Stimulated activated naive CD8-positive, alpha-beta T cell treated with anti-CD3 and anti-CD28 coated beads, Interleukin-15, Interleukin-2, amounts not matched to agents 100 U/mL and 50 U/mL, for 24 hours (primary cell): ENCODE measurements at places on chromosomes 6 and 20.

GRCh38 chr20:33450867-33451266 lies 7.3 kb upstream of the SNTA1 start:
- DNase-seq = no peak

- DNase-seq = no peak
These were observed 59.0 kb upstream of the QKI start for GRCh38 chr6:163355426-163355991.

- DNase-seq = no peak
These were observed 21.2 kb upstream of the BTN1A1 start for GRCh38 chr6:26478985-26479278.

GRCh38 chr20:64067733-64068307 lies 4.8 kb downstream of the TCEA2 start:
- no peak for DNase-seq

DNA sequence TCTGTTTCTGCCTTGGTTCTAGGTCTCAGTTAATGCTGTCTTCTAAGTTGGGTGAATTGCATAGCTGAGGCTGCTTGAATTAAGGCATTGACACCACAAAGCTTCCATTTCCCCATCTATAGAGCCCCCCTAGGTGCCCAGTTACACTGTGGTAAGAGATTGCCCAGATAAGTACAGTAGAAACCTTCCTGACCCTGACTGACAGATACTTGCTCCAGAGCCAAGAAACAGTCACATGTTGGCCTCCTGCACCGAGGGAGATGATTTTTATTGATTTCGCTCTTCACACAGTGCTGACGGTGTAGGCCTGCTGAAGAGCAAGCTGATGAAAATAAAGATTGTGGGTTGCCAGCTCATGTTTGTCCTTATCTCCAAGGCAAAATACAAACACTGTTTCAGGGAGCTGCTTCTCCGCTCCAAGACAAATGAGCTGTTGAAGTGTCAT lies 67.9 kb downstream of the TRMT11 start:
- no peak for DNase-seq

GRCh38 chr20:46206992-46207549 lies 89.0 kb downstream of the CD40 start:
- DNase-seq = no peak

DNA sequence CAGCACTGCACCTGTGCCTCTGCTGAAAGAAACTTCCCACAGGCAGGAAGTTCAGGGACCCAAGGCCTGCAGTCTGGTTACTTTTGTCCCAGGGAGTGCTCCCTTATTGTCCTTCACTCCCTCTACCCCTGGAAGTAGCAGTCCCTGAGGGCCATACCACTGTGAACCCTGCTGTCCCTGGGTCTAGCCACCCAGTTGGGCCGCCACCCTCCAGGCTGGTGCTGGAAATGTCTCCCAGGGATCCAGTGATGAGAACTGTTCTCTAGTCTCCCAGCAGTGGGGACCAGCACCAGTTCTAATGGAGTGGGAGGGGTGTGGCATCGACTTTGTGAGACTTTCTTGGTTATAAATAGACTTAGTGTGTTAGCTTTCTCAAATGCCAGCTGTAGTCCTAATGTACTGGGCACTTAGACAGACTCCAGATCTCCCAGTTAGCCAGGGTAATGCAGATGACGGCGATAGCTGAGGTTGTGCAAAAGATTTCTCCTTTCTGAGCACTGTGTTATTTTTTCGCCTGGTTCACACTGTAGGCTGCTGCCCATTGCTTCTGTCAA lies 462.5 kb downstream of the CDH26 start:
- no peak for DNase-seq

DNA sequence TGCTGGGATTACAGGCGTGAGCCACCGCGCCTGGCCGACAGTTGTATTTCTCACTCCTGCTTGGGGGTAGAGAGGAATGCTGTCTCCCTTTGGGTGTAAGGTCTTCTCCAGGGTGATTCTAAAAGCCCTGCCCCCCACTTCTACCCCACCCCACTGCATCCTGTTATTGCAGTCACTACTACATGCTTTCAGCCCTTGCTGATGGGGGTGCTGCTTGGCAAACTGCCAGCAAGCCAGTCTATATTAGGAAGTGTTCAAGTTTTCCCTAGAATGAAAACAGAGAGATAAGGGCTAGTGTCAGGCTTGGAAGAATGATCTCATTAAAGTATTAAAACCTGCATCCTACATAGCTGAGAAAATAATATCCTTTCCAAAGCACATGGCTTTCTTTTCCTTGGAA lies 31.3 kb downstream of the TTI1 start:
- DNase-seq = no peak

DNA sequence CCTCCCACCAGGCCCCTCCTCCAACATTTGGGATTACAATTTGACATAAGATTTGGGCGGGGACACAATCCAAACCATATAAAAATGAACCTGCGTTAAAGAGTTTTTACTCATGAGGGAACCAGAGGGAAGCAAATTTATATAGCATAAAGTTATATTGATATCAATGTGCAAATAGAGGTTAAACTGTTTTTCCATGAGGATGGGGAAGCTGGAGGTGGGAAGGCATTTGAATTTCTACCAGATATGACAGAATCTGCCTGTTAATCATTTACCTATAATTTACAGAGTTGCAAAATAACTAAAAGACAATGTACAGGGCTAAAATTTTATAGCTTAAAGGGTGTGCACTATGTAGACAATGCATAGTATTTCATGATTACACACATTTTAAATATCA lies 322.0 kb upstream of the FKBP1C start:
- DNase-seq = no peak

GRCh38 chr6:154792761-154793160 lies 59.5 kb downstream of the SCAF8 start:
- no peak for DNase-seq

- DNase-seq = no peak
These were observed 23.6 kb upstream of the PBOV1 start for GRCh38 chr6:138241934-138242333.

GRCh38 chr20:21511850-21512633 lies 1.8 kb downstream of the NKX2-2 start:
- no peak for DNase-seq

- peak; percentile 42 for DNase-seq
These were observed 37.0 kb downstream of the SYTL3 start for GRCh38 chr6:158686791-158687381.

DNA sequence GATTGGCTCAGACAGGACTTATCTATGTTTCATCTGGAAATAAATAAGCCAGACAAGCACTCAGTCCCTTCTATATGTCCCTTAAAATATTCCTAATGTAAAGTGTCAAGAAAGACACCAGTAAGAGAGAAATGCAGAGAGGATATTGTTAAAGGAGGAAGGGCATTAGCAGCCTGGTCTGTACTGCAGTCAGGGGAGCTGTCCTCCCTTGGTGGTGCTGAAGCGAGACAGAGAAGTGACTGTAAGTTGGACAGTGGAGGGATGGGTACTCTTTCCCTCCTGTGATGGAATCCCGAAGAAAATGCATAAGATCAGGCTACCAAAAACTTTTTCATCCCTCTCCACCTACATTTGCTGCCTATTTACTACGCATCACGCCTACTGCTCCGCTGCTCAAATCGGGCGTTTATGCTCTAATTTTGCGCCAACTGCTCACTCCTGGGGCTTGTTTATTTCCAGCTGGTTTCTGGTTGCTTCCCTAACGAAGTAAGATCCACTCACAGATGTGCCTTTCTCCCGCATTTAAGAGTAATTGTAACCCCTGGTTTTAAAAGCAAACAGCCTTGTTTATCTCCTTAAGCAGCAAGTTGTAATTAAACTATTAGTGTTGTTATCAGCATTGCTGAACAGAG lies 35.2 kb downstream of the PHACTR1 start:
- DNase-seq = peak; percentile 57

GRCh38 chr20:61120595-61121515 lies 131.2 kb upstream of the CDH4 start:
- peak; percentile 31 for DNase-seq

DNA sequence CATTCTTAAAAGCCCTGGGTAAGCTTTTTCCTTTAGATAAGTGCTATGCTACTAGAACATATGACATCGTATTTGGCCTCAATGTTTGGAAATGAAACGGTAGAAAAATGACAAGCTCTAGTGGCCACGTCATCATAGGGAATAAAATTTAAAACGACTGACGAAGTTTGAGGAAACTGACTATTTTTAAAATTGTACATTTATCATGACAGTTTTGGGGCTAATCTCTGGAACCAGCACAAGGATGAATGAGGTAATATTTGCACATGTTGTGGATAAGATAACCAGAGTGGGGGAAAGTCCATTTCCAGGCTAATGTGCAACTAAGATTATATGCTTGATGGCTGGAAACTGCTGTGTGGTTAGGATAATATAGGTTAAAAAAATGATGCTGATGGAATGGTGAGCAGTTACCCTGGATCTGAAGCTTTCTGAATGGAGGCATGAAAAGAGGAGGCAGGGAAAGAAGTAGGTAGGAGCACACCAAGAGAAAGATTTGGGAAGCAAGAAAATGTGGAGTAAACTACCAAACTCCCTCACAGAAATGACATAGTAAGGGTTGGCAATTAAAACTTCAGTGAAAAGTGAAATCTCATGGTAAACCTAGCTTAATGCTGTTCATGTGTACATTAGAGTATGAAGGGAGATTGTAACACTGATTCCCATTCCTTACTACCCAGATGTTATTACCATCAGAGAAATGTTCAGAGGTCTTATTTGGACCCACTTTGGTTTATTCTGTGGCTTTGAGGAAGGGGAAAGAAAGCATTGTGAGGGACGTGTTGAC lies 42.7 kb upstream of the CEP162 start:
- DNase-seq = no peak

DNA sequence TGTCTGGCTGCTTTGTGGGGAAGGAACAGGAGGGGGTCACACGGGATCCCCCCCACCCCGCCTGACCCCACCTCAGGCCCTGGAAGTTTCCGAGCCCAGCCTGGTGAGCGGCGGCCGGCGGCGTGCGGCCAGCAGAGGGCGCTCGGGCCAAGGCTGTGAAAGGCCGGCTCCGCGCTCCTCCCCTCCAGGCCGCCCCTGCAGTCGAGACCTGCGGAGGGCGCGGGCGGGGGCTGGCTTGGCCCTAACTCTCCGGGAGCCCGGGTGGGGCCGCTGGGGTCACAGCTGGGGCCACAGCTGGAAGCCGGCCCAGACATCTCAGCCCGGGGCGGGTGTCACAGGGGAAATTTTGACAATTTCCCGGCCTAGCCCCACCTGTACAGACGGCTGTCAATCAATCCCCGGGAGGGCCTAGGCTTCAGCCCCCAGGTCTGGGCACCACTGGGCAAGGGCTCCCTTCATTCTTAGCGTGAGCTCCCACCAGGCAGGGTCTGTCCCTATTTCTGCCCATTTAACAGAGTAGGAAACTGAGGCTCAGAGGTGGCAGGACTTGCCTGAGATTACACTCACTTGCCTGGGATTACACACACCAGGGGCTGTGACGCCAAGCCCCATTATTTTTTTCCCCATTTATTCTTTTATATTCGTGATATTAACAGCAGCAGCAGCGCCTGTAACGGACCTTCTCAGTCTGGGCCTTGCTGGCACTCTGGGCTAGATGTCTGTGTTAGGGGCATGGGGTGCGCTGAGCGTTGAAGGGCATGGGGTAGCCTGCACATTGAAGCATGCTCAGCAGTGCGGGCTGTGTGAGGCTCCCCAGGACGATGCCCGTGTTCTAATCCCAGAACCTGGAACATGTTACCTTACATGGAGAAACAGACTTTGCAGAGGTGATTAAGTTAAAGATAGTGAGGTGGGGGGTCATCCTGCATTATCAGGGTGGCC lies 23.0 kb downstream of the ZBP1 start:
- peak; percentile 84 for DNase-seq

DNA sequence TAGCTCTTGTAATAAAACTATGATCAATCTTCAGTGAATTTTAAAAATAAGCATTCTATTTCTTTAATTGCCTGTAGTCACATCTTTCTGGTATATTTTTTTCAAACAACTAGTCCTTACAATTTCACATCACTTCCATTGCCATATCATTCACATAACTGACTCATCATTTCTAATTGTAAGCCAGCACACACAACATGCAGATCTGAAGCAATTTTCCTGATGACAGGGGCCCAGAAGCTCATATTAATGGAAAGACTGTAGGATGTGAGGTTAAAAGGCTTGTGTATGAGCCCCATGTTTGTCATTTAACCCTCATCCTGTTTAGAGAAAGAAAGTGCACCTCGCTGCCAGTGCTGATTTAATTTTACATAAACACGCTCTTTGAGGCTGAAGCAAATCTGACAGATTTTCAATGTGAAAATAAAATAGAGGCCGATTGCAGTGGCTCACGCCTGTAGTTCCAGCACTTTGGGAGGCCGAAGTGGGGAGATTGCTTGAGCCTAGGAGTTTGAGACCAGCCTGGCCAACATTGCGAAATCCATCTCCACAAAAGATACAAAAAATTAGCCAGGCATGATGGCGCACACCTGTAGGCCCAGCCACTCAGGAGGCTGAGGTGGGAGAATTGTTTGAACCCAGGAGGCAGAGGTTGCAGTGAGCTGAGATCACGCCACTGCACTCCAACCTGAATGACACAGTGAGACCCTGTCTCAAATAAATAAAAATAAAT lies 40.1 kb upstream of the LTV1 start:
- DNase-seq = no peak

GRCh38 chr20:10447028-10447427 lies 11.9 kb downstream of the SLX4IP start:
- peak; percentile 48 for DNase-seq

GRCh38 chr20:54044156-54044555 lies 26.2 kb downstream of the BCAS1 start:
- no peak for DNase-seq

GRCh38 chr20:57860576-57860975 lies 150.8 kb upstream of the PMEPA1 start:
- DNase-seq = no peak

DNA sequence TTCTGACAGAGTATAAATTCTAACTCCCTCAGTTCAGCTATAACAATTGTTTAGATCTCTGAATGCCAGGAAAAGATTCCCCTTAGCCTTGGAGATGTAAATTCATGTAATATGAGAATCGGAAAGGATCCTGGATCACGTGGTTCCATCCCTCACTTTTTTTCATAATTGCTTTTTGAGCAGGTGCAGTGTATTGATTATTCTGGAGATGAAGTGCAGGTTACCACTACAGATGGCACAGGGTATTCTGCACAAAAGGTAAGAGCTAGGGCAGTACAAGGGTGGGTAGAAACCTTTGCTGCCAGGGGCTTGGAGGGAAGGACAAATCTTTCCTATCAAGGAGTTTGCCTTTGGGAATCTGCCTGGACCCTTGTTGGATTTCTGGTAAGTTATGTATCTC lies 52.7 kb downstream of the KDM1B start:
- no peak for DNase-seq

DNA sequence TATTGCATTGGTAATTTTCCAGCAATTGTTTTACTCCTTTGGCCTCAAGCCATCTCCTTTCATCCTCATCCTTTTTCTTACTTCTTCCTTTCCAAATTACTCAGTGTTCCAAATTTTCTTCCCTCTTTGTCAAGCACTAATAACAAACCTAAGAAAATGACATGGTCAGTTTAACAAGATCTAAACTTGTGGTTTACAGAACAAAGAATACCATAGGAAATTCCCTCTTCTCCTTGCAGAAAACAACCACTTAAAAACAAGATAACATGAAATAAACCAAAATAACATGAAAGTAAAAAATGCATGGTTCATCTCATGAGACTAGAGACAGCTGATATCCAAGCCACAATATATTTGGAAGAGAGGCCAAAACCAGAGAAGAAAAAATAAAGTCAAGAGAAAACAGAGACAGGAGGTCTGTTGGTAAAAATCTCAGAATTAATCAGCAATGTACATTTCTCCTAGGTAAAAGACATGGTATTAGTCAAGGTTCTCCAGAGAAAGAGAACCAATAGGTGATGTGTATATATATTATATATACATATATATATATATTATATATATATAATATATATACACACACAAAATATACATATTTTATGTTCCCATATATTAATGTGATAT lies 51.0 kb upstream of the SENP6 start:
- DNase-seq = no peak
